ENCODE measurements at places on chromosomes 1 and 21. TPM values are rescaled to one million over a fixed set of nuclear protein-coding genes. Genes with fewer than 3 reads are reported as not detected.
A peak's percentile ranks its signal among the peaks of the same experiment; 100 is the strongest.

Gene POU2F1
- total RNA-seq: 8.1 TPM

Gene FCRL6
- 0.21 TPM for total RNA-seq

Gene DUSP23
- total RNA-seq: 30.0 TPM

Gene AMPD1
- total RNA-seq: not detected

Gene CHI3L2
- total RNA-seq: 3.8 TPM

Gene NCAM2
- total RNA-seq: 2.7 TPM

Gene APOBEC4
- not detected for total RNA-seq

Gene FAM167B
- 3.8 TPM for total RNA-seq

Gene CACNA1S
- total RNA-seq: not detected

Gene CRYBG2
- total RNA-seq: not detected

Gene GBP7
- 0.16 TPM for total RNA-seq

- no peaks in the 10 kb centered on the region for H3K27me3 ChIP-seq
- H3K4me3 ChIP-seq: no peak overlapping the region
- no peaks in the 10 kb centered on the region for H3K36me3 ChIP-seq
Measured at GRCh38 chr1:64549464-64550239, 79.7 kb downstream of the CACHD1 start.

DNA sequence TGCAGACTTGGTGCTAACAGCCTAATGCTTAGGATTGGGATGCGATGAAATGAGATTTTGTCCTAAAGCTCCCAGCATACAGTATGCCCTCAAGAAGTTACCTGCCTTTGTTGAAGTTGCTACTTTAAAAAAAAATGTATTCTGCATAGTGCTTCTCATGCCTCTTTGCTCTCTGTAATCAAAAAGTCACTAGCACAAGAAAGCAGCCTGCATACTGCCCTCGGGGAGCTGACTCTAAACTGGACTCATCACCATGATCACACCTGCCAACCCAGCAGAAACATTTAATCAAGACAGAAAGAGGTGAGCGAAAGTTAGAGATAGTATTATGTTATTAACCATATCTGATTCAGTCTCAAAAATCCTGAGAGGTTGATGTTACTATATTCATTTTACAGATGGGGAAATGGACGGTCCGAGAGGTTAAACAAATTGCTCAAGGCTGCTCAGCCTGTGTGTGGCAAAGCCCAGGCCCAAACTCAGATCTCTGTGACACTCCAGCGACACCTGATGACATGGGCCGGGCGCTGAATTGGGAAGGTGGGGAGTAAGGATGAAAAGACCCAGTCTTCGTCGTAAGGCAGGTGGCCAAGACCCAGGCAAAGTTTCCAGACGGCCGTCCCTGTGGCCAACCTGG is 1.1 kb downstream of the BATF3 start:
- H3K36me3 ChIP-seq: no peaks in the 10 kb centered on the region
- H3K27ac ChIP-seq: no peak overlapping the region
- H3K4me1 ChIP-seq: peaks cover 18% of the 10 kb centered on the region

- H3K4me1 ChIP-seq: peaks cover 10% of the 10 kb centered on the region
- DNase-seq: no peak
- no peak overlapping the region for H3K27ac ChIP-seq
- H3K4me3 ChIP-seq: no peak overlapping the region
Measured at GRCh38 chr1:65952696-65953095, 160.0 kb downstream of the PDE4B start.

GRCh38 chr1:79549201-79549600 is 542.7 kb upstream of the ADGRL4 start:
- H3K27me3 ChIP-seq: no peaks in the 10 kb centered on the region
- H3K36me3 ChIP-seq: no peaks in the 10 kb centered on the region
- no peak for DNase-seq

DNA sequence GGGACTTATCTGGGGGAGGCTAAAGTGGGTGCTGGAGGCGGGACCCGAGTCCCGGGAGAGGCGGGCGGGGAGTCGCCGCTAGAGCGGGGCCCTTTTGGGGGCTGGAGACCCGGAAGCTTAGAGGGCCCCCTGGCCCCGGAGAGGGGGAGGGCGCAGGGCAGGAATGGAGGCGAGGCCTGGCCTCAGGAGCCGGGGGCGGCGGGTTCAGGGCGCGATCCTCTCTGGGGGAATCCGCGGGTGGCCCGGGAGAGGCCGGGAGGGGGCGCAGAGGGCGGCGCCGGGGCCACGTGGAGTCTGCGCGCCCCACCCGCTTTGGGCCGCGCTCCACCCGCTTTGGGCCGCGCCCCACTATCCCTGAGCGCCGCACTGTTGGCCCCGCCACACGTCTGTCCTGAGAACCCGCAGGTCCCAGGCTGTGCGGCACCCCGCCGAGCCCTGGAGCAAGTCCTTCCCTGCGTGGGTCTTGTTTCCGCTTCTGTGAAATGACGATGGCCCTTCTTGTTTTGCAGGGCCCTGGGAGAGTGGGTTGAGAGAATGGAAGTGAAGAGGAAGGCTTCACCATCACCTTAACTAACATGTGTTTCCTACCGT is 84.4 kb downstream of the NKAIN1 start:
- H3K27me3 ChIP-seq: no peaks in the 10 kb centered on the region
- H3K27ac ChIP-seq: peak overlapping the region; percentile 74
- peaks cover 8% of the 10 kb centered on the region for H3K4me1 ChIP-seq
- H3K36me3 ChIP-seq: no peaks in the 10 kb centered on the region
- peak; percentile 52 for DNase-seq
- peak overlapping the region; percentile 46 for H3K4me3 ChIP-seq

GRCh38 chr1:11285883-11286734 is 13.1 kb downstream of the UBIAD1 start:
- H3K27me3 ChIP-seq: no peaks in the 10 kb centered on the region
- no peak overlapping the region for H3K4me3 ChIP-seq
- no peak for DNase-seq
- H3K4me1 ChIP-seq: peaks cover 5% of the 10 kb centered on the region
- no peak overlapping the region for H3K27ac ChIP-seq
- peaks cover 22% of the 10 kb centered on the region for H3K36me3 ChIP-seq

DNA sequence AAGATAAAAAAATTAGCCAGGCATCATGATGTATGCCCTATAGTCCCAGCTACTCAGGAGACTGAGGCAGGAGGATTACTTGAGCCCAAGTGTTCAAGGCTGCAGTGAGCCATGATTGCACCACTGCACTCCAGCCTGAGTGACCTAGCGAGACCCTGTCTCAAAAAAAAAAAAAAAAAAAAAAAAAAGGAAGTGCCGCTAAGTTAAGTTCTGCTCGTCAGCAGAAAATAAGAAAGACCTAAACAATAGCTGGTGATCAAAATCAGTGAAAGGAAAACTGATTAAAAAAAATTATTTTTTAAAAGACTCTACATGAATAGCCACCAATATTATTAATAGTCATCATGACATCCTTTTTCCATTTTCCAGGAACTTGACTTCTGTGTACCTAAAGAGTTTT is 44.2 kb upstream of the MTR start:
- H3K4me3 ChIP-seq: no peak overlapping the region
- peaks cover 13% of the 10 kb centered on the region for H3K36me3 ChIP-seq
- H3K27ac ChIP-seq: no peak overlapping the region
- DNase-seq: no peak
- H3K4me1 ChIP-seq: peaks cover 27% of the 10 kb centered on the region
- H3K27me3 ChIP-seq: no peaks in the 10 kb centered on the region

DNA sequence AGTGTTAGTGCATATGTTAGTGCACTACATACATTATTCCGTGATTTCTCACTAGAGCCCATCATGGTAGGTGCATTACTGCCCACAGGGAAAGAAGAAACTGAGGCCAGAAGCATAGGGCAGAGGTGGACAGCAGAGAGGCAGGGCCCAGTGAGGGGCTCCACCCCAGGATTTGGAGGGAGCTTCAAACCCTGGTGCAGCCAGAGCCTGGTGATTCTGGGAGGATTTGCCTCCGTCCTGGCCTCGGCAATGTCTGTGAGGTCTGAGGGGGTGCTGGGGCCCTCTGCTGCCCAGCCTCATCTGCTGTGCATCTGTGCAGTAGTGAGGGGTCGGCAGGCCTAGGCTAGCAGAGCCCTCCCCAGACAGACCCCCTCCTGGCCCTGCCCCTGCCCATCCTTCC is 22.8 kb downstream of the PPFIA4 start:
- no peaks in the 10 kb centered on the region for H3K27me3 ChIP-seq
- peaks cover 3% of the 10 kb centered on the region for H3K36me3 ChIP-seq
- no peaks in the 10 kb centered on the region for H3K4me1 ChIP-seq
- no peak for DNase-seq
- H3K27ac ChIP-seq: no peak overlapping the region
- H3K4me3 ChIP-seq: no peak overlapping the region

DNA sequence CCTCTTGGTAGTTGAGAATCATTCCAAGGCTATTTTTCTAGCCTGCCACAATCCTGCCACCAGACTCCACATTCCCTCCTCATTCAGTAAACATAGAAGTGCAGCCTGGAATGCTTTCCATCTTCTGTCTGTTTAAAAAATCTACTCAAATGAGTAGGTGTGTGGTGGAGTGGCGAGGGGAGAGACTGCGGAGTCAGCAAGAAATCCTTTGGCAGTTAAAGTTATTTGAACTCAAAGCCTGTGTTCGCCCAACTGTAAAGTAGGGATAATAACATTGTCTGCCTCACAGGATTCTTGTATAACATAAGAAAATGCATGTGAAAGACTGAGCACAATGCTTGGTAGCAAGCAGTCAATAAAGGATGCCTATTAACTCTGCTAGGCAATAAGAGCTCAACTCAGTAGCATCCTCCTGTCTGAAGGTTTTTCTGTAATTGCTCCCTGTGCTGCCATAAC is 22.2 kb upstream of the DPT start:
- no peak overlapping the region for H3K27ac ChIP-seq
- no peaks in the 10 kb centered on the region for H3K36me3 ChIP-seq
- H3K27me3 ChIP-seq: no peaks in the 10 kb centered on the region

GRCh38 chr1:22673486-22674409 is 20.7 kb downstream of the C1QB start:
- no peak overlapping the region for H3K27ac ChIP-seq
- no peaks in the 10 kb centered on the region for H3K36me3 ChIP-seq
- H3K4me3 ChIP-seq: no peak overlapping the region
- peaks cover 15% of the 10 kb centered on the region for H3K27me3 ChIP-seq
- no peaks in the 10 kb centered on the region for H3K4me1 ChIP-seq

DNA sequence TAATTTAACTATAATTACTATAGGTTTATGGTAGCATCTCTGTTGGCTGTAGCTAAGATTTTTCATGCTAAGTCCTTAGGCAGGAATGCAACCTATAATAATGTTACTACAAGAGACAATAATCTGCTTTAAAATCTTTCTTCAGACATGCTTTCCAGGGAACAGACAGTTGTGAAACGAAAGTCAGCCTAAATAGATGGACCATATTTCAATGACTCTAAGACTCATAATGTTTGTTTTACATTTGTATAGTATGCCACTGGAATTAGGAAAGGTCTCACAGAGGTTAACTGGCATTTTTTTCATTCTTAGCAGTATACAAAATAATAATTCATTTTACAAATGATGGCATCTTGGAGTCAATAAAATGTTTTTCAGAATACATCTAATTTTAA is 8.1 kb downstream of the RERE start:
- peaks cover 9% of the 10 kb centered on the region for H3K4me1 ChIP-seq
- H3K27ac ChIP-seq: no peak overlapping the region
- H3K4me3 ChIP-seq: no peak overlapping the region
- no peaks in the 10 kb centered on the region for H3K27me3 ChIP-seq
- DNase-seq: no peak
- no peaks in the 10 kb centered on the region for H3K36me3 ChIP-seq

GRCh38 chr1:112904071-112904830 is 51.7 kb downstream of the SLC16A1 start:
- no peaks in the 10 kb centered on the region for H3K27me3 ChIP-seq
- H3K4me1 ChIP-seq: peaks cover 4% of the 10 kb centered on the region

- DNase-seq: no peak
- peaks cover 12% of the 10 kb centered on the region for H3K4me1 ChIP-seq
- peak overlapping the region; percentile 35 for H3K27ac ChIP-seq
Measured at GRCh38 chr1:220483700-220484099, 44.2 kb upstream of the MARK1 start.

DNA sequence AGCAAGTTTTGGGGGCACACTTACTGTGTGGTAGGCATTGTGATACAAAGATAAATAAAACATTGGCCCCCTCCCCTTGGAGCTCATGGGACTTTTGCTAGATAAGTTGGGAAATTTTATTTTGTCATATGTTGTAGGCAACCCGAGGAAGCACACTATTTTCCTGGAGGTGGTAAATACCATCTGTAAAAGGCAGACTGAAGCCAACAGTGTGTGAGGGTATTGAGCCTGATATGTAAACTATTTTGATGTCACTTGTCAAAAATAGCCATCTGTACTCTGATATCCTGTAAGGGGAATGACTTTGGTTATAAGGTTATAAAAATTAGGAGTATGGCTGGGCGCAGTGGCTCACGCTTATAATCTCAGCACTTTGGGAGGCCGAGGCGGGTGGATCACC is 30.6 kb downstream of the VANGL2 start:
- no peaks in the 10 kb centered on the region for H3K27me3 ChIP-seq
- H3K4me1 ChIP-seq: peaks cover 7% of the 10 kb centered on the region
- H3K27ac ChIP-seq: no peak overlapping the region
- H3K36me3 ChIP-seq: no peaks in the 10 kb centered on the region

- H3K36me3 ChIP-seq: no peaks in the 10 kb centered on the region
- no peak overlapping the region for H3K27ac ChIP-seq
- H3K4me1 ChIP-seq: peaks cover 4% of the 10 kb centered on the region
- no peaks in the 10 kb centered on the region for H3K27me3 ChIP-seq
Measured at GRCh38 chr21:33238146-33238545, 8.4 kb downstream of the IFNAR2 start.

GRCh38 chr1:117113199-117113598 is 8.3 kb downstream of the TRIM45 start:
- no peak overlapping the region for H3K27ac ChIP-seq
- H3K4me1 ChIP-seq: no peaks in the 10 kb centered on the region
- H3K27me3 ChIP-seq: no peaks in the 10 kb centered on the region
- no peak for DNase-seq

- no peaks in the 10 kb centered on the region for H3K4me1 ChIP-seq
- no peaks in the 10 kb centered on the region for H3K27me3 ChIP-seq
- H3K36me3 ChIP-seq: no peaks in the 10 kb centered on the region
Measured at GRCh38 chr1:12415038-12415466, 185.2 kb downstream of the VPS13D start.

- H3K36me3 ChIP-seq: no peaks in the 10 kb centered on the region
- H3K27ac ChIP-seq: peak overlapping the region; percentile 64
- peaks cover 76% of the 10 kb centered on the region for H3K4me1 ChIP-seq
Measured at GRCh38 chr1:6491081-6491449, 402 bp downstream of the PLEKHG5 start.

DNA sequence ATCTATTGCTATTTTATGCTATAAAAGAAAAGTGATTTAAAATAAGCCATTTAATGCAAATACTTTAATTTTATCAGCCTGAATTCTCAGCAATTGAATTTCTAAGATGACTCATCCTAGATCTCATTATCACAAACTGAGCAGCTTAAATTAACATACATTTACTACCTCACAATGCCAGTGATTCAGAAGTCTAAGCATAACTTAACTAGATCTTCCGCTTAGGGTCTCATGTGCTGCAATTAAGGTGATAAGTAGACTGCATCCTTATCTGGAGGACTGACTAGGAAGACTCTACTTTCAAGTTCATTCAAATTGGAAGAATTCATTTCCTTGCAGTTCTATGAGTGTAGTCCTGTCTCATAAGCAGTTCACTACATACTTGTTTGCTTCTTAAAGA is 286.6 kb downstream of the COL11A1 start:
- DNase-seq: no peak
- H3K36me3 ChIP-seq: no peaks in the 10 kb centered on the region
- H3K27me3 ChIP-seq: no peaks in the 10 kb centered on the region
- H3K4me1 ChIP-seq: no peaks in the 10 kb centered on the region
- no peak overlapping the region for H3K27ac ChIP-seq

GRCh38 chr1:111252786-111253185 is 25.3 kb downstream of the CHI3L2 start:
- H3K36me3 ChIP-seq: no peaks in the 10 kb centered on the region
- DNase-seq: no peak
- H3K27me3 ChIP-seq: no peaks in the 10 kb centered on the region
- no peak overlapping the region for H3K27ac ChIP-seq

GRCh38 chr1:213977486-213977842 is 10.3 kb upstream of the PROX1 start:
- H3K4me3 ChIP-seq: no peak overlapping the region
- H3K36me3 ChIP-seq: no peaks in the 10 kb centered on the region
- no peak overlapping the region for H3K27ac ChIP-seq
